ENCODE measurements at places on chromosomes 12 and 14. TPM values are rescaled to one million over a fixed set of nuclear protein-coding genes. Genes with fewer than 3 reads are reported as not detected.

RERG gene
- total RNA-seq = not detected

DNA sequence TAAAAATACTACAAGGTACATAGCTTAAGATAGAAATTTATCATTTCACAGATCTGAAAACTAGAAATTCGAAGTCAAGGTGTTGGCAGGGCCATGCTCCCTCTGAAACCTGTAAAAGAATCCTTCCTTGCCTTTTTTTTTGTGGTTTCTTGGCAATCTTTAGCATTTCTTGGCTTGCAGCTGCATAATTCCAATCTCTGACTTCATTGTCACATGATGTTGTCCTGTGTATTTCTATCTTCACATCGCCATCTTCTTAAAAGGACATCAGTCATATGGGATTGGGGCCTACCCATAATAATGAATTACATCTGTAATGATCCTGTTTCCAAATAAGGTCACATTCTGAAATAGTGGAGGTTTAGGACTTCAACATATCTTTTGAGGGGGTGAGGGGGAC is 250.4 kb downstream of the TMTC2 start:
- H3K36me3 ChIP-seq = no peaks in the 10 kb centered on the region
- H3K27me3 ChIP-seq = no peaks in the 10 kb centered on the region
- no peak overlapping the region for H3K4me3 ChIP-seq
- no peak for DNase-seq

DNA sequence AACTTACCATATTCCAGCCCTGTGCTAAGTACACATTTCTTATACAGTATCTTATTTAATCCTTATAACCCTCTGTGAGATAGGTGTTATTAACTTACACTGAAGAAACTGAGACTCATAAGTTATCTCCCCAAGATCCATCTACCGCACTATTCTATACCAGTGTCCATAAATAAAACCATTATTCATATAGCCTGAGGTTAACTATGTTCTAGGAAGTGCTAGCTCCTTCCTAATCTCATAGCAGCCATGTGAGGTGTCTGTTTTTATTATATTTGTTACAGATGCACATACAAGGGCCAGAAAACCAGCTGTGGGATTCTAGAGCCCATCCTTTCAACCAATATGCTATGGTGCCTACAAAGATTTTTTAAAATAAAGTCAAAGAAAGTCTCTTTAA is 100.3 kb upstream of the RAP1B start:
- H3K27ac ChIP-seq = no peak overlapping the region
- peaks cover 9% of the 10 kb centered on the region for H3K4me1 ChIP-seq
- no peak overlapping the region for H3K4me3 ChIP-seq
- no peaks in the 10 kb centered on the region for H3K36me3 ChIP-seq
- no peaks in the 10 kb centered on the region for H3K27me3 ChIP-seq

GRCh38 chr14:44873536-44873935 is 88.2 kb downstream of the KLHL28 start:
- no peak for DNase-seq
- H3K36me3 ChIP-seq = no peaks in the 10 kb centered on the region

DNA sequence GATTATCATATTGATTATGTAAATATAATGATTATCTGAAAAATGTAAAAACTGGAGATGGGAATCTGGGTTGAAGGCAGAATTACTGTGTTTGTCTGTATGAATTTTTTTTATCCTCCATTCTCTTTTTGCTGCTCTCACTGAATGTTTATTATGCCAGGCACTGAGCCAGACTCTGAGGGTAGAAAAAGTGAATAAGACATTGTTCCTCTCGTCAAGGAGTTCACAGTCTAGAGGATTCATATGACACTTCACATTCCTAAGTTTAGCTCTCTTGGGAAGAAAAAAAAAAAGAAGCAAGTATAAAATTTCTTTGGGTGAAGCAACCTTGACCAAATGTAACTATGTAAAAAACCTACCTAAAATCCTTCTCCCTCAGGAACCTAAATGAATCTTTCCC is 120.9 kb upstream of the LMO3 start:
- no peaks in the 10 kb centered on the region for H3K4me1 ChIP-seq
- no peaks in the 10 kb centered on the region for H3K27me3 ChIP-seq
- no peak overlapping the region for H3K27ac ChIP-seq
- DNase-seq = no peak

DNA sequence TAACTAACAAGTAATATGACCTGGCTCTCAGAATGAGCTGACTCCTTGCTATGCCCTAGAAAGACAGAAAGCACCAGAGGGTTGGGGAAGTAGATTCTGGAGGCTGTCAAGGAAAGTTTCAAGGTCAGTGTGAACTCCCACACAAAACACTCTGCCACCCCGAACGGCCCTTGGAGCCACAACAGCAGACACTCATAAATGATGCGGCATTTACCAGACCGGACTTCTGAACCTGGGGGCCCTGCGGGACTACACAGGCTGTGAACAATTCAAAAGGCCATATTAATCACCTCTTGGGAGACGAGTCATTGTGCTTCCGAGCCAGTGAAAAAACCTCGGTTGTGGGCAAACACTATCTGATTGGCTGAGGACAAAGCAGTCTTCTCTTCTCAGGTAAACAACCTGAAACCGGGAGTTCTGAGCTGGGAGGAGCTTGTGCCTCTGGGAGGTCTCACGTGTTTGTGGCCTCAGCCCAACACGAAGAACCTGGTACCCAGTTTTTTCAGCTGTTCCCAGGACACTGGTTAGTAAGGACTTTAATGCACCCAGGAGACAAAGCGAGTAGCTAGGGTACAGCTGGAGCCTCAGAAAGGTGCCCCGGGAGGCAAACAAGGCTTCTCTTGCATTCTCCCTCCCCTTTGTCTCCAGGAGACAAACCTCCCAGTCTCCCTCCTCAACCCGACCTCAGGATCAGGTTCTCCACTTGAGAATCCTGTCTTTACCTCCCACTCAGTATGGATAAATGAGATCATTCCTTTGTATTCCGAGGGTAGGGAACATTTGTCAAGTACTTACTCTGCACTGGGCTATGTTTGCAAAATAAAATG is 35.3 kb downstream of the VWF start:
- H3K27ac ChIP-seq = no peak overlapping the region
- no peaks in the 10 kb centered on the region for H3K36me3 ChIP-seq
- no peaks in the 10 kb centered on the region for H3K4me1 ChIP-seq
- no peak for DNase-seq
- H3K27me3 ChIP-seq = peaks cover 12% of the 10 kb centered on the region
